ENCODE measurements at places on chromosomes 6 and 20.

DNA sequence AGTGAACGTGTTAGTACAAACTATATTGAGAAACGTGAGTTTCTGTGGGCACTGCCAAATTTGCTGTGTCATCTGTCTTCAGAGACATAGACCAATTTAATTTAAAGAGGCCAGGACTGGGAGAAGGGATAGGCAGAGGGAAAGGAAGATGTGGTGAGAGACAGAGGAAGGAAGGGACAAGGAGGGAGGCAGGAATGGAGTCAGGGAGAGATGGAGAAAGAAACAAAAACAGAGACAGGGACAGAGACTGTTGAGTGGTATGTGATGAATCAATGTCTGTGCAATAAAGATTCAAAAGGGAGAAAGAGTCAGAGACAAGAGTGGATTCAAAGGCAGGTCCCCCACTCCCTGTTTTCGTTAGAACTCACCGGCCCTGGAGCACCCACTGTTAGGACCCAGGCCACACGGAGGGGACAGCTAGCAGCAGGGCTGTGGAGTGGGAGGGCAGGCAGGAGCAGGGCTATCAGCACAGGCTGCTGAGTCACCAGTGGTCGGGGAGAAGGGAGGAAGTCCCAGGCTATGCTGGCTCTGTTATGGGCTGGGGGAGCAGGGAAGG lies 51.6 kb upstream of the CHD6 start:
- DNase-seq = no peak

GRCh38 chr6:7899101-7899888 lies 11.3 kb downstream of the TXNDC5 start:
- no peak for DNase-seq

- no peak for DNase-seq
Measured at GRCh38 chr6:139833592-139833991, 459.1 kb upstream of the CITED2 start.

DNA sequence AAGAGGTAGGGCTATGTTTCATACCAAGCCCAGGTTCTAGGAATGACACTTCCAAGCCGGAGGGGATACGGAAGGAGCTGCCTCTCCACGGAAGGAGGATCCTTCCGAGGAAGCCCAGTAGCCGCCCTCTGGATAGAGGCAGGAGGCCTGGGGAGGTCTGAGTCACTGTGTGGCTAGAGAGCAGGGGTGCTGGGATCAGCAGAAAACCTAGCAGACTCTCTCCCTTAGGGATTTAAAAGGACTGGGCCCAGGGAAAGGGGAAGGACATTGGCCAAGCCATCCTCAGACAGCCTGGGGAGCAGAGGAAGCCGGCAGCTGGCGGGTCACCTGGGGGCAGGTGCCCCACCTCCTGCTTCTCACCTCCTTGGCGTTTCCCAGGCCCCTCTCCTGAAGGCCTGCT lies 36.6 kb upstream of the NFATC2 start:
- peak; percentile 54 for DNase-seq

DNA sequence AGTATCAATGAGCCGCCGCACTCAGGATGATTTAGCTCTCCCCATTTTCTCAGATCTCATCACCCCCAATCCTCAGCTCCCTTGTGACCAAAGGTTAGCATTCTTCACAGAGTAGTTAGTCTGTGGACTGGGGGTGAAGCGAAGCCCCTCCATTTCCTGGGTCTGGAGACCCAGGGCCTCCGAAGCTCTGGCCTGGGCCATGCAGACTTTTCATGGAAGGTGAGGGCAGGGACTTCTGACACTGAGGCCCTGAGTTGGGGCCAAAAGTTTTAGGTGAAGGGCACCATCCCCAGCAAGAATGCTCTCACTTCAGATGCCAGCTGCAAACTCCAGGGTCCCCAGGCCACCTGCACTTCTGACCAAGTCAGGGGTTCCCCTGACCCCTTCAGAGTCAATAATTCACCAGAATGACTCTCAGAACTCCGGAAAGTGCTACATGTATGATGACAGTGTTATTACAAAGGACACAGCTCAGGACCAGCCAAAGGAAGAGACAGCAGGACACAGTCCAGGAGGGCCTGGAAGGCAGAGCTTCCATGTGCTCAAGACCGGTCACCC lies 65.7 kb upstream of the DUSP22 start:
- no peak for DNase-seq

GRCh38 chr6:76684875-76685274 lies 612.4 kb upstream of the IMPG1 start:
- no peak for DNase-seq

DNA sequence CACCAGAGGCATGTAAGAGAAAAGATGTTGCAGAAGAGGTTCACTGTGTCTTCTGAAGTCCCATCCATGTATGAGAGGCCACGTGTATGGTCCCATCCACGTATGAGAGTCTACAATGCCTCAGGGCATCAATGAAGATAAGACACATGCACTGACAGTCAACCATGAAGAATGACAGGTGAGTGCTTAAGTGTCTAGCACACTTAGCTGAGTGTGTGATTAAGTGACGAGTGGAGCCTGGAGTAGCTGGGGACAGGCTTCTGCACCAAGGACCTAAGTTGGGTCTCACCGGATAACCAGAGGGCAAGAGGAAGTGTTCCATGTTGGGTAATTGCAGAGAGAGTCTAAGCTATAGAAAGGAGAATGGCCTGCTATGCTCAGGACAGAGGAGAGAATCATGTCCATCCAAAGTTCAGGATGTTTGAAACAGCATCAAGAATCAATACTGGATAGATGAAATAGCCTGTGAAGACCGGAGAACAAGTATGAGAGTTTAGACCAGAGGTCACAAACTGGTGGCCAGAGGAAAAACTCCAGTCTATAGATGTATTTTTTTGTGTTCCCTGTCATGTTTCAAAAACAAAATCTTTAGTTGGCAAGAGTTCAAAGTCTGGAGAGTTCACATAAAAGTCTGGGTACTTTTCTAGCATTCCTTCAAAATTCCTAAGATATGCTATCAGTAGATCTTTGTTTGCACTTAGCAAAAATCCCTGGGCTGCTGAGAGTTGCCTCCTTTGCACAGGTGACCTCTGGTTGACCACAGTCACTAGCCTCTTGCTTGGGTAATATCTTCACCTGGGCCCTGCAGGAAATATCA lies 165.8 kb downstream of the KIF16B start:
- no peak for DNase-seq

Data from SJSA1 (cell line).